ENCODE measurements at places on chromosomes 11 and 22.

- no peak for DNase-seq
Observed at GRCh38 chr11:24391167-24391566, 105.7 kb upstream of the LUZP2 start.

DNA sequence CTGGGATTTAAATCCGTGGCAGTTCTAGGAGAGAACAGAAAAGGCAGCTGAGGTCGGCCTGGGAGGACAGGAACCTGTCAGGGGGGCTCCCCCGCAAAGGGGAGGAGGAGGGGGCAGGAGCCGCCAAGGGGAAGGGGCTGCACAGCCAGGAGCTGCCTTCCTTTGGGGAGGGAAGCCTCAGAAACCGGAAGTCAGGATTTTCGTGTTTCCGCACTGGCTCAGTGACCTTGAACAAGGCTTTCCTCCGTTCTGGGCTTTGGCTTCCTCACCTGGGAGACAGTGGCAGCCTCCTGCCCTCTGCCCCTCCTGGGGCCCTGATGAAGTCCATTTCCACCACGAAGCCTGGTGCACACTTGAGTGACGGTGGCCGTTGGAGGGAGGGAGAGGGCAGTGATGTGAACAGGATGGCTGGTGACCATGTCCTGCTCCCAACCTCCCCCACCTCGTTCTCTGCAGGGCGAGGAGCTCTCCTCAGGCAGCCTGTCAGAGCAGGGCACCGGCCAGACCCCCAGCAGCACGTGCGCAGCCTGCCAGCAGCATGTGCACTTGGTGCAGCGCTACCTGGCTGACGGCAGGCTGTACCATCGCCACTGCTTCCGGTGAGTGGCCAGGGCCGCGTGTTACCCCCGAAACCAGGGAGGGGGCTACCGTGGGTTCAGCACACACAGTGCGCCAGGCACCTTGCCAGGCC, 12.6 kb downstream of the MICALL1 start:
- no peak for DNase-seq

DNA sequence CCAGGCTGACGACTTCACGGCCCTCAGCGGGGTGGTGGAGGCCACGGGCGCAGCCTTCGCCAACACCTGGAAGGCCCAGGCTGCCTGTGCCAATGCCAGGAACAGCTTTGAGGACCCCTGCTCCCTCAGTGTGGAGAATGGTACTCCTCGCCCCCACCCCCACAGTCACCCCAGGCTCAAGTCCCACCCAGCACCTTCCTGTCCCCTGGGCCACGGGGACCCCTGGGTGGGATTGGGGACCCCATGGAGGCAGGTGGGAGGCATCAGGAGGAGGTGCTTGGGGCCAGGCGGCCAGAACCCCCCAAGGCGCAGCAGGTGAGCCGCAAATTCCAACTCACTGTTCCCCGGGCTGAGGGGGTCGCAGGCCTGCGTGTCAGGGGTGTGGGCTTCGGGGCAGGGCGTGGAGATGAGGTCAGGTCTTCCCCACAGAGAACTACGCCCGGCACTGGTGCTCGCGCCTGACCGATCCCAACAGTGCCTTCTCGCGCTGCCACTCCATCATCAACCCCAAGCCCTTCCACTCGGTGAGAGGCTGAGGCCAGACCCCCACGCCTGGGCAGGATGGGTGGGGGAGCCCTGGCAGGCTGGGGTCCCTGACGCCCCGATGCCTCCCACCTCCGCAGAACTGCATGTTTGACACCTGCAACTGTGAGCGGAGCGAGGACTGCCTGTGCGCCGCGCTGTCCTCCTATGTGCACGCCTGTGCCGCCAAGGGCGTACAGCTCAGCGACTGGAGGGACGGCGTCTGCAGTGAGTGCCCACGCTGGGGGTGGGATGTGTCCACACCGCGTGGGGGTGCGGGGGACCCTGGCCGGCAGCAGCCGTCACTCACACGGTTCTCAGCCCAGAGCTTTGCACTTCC, 9.4 kb downstream of the MUC5B start:
- no peak for DNase-seq

DNA sequence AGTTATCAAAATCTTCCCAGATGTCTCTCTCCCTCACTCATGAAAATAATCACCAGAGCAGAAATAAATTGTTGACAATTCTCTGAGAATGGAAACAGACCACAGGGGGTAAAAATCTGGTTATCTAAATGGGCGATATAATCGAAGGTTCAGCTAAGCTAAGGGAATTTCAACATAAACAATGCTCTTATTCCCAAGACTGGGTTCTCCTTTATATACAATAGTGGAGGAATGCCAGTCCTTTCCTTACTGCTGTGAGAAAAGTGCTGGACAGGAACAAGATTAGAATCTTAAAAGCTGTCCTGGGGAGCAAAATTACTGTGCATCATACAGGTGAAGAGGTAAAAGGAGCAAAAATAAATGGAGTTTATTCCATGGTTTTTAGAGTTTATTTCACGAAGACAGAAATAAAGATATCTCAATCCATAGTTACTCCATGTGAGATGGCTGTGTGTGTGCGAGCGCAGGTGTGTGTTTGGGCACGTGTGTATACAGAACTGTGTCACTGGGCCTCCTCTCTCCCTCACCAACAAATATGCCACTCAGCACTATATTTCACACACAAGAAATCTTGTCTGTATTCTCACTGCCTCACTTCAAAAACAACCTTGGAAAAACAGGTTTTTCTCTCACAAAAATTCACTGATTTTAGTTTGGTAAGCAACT, 385.6 kb downstream of the DCDC1 start:
- DNase-seq: no peak

DNA sequence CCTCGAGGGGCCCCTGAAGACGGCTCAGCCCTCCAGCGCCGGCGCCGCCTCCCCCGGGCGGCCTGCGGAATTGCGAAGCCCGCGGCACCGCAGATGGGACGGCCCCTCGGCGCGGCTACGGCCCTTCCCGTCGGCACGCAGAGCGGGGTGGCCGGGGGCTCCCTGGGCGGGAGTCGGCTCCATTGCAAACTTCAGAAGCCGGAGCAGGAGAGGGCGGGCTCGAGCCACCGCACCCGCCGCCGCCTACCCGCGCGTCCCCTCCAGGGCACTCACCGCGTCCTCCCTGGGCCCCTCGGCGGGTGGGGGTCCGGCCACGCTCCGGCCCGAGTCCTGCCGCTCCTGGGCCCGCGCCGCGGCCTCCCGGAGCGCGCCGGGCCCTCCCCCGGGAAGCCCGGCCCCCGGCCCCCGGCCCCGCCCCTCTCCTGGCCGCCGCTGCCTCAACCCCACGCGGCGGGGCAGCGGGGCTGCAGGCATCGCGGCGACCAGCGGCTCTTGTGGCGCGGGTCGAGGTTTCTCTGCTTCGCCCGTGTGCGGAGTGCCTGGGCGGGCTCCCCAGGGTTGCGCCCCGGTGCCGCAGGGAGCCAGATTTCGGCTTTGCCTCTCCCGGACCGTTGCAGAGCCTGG, at the start of gene PACSIN3:
Gene PACSIN3, minus strand, starts transcription at position 359 of the 624 bp plus-strand sequence. CDS start 3,707 bp downstream, outside the sequence.
- DNase-seq: no peak

DNA sequence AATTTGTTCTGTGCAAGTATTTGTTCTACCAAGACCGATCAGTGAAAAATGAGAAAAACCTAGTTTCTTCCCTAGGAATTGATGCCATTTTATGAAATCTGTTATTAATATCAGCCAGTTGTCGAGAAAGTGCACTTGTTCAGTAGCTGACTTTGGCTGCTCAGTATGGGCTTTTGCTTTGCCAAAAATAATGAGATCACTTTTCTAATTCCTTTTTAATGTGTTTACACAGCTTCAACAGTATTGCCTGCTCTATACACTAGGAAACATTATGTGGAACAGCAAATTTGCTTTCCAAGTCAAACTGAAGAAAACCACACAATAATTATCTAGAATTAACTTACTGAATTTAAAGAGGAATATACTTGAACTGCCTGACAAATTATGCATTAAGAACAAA, 34.4 kb downstream of the SCUBE2 start:
- no peak for DNase-seq

GRCh38 chr22:48391820-48392219, 1435.9 kb downstream of the BRD1 start:
- DNase-seq: no peak

DNA sequence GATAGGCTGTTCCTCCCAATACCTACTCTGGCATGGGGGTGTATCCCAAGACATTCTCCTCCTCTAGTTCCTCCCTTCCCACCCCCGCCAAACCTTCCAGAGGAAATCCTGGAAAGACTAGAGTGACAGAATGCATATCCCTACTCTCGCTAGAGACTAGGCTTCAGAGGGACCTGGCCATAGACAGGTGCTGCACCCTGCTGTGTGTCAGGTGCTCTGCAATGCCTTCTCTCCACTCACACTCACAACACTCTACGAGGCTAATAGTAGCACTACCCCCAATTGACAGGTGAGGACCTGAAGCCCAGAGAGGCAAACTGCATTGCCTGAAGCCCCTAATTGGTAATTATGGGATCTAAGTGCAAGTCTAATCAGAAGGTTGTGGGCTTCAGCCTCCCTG, 46.2 kb upstream of the LMO1 start:
- no peak for DNase-seq

GRCh38 chr22:23915290-23915689, 21.1 kb downstream of the MIF start:
- DNase-seq: no peak

GRCh38 chr22:44758344-44758973, 6.1 kb downstream of the ARHGAP8 start:
- no peak for DNase-seq

DNA sequence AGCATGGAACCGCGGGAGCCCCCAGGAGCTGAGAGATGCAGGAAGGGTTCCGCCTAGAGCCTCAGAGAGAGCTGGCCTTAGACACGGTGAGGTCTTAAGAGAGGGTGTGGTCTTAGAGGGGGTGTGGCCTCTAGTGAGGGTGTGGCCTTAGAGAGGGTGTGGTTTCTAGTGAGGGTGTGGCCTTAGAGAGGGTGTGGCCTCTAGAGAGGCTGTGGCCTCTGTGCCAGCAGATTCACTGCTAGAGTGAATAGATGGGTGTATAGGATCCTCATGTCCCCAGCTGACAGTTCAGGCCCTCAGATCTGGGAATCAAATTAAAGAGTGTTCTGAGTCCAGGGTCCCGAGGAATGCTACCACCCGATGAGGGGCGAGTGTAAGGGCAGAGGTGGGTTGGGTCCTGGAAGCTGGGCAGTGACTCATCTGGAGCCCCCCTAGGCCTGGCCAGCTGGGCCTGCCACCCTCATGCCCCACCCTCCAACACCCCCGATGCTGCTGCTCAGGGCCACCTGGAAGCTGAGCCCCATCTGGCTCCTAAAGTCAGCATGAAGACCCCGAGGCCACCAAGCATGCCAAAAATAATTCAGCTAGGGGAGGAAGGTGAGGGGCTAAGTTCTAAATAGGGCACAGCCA, 49.5 kb downstream of the IGF2 start:
- no peak for DNase-seq

DNA sequence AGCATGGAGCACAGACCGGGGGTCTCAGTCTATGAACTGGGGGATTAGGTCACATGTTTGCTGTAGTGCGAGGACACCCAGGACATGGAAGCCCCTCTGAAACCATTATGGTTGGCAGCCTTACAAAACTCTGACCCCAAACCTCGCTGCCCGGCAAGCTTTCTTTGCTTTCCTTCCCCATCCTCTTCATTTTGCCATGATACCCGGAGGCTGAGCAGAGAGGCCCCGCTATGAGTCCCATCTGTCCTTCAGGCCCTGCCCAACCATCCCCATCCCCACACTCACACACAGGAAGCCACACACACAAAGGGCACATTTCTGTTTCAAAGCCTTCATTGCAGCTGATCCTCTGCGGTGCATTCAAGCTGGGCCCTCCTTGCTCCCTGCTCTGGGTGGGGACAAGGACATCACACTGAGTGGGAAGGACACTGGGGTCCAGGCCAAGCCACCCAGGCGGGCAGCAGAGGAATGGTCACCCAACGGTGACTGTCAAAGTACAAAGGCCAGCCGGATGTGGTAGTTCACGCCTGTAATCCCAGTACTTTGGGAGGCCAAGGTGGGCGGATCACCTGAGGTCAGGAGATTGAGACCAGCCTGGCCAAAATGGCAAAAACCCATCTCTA, 176.5 kb downstream of the CTTN start:
- no peak for DNase-seq

GRCh38 chr22:49620003-49620556, 207.6 kb downstream of the BRD1 start:
- DNase-seq: no peak

DNA sequence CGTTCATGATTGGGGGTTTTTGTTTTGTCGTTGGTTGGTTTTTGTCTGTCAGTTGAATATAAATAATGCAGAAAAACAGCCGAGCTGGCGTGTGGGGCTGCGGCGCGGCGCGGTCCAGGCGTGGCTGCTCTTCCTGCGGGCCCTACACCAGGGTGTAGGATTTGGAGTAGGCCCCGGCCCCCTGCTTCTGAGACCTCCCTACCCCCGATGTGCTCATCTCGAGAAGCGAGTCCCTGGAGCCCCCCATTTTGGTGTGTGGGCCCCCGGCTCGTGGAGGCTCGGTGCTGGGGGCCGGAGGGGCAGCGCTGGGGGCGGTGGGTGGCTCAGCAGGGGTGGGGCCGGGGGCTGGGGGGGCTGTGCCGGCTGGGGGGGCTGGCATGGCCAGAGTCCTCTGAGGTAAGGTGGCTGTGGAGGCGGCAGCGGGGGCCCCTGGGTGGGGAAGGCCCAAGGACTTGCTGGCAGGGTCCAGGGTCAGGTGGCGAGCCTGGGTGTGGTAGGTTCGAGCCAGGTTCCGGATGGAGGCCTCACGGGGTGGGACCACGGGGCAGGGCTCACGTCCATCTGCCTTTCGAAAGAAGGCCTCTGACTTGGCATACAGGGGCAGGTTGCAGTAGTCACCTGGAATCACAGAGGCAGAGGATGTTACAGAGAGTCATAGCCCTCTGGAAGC, 100.7 kb downstream of the CEP164 start:
- no peak for DNase-seq

DNA sequence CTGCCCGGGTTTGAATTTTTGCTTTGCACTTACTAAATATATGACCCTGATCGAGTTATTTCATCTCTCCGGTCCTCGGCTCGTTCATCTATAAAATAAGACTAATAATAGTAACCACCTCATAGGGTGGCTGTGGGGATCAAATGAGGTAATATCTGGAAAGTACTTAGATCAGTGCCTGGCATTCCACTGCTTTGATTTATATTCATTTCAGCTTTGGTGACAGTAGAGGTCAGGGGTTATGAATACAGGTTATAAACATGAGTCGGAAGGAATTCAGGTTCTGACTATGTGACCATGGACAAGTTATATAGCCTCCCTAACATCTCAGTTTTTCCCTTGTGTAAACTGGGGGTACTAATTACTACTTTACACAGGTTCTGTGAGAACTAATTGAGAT, 2.9 kb upstream of the TEAD1 start:
- DNase-seq: no peak

GRCh38 chr22:38219632-38220031, 17.8 kb downstream of the MAFF start:
- no peak for DNase-seq

DNA sequence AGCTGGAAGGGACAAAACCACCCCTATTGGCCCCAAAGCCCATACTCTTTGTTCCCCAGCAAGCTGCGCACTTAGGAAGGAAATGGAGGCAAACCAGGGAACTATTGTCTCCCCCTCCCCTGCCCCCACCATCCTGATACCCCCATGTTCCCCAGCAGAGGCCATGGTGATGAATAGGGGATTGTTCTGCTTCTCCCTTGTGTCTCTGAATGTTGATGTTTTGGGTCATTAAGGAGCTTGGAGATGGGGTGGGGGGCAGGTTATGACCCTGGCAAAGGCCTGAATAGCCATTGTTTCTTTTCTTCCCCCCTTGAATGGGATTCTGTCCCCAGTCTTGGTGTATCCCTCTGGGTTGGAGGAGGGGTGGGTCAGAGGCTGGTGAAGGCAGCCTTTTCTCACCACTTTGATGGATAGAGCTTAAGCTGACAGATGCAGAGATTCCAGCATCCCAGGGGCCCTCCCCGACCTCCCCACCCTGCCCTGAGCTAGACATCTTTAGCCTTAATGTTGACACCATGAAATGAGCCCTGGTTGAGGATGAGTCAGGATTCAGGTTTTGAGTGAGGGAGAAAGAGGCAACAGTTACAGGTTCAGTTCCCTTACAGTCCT, 8.3 kb downstream of the DTX4 start:
- no peak for DNase-seq
